Mesangial cell (primary cell): ENCODE measurements at places on chromosomes 12 and 14. TPM values are rescaled to one million over a fixed set of nuclear protein-coding genes. Genes with fewer than 3 reads are reported as not detected.

The VDR gene
- 1.3 and 1.6 TPM in 2 replicates for total RNA-seq

The A2M gene
- 1.6 TPM in 1 of 2 replicates, not detected in the other for total RNA-seq

The COA8 gene
- total RNA-seq = 20.2 and 46.9 TPM in 2 replicates

The APEX1 gene
- 186 and 208 TPM in 2 replicates for total RNA-seq

The KCNC2 gene
- 0.51 TPM in 1 of 2 replicates, not detected in the other for total RNA-seq

The KIF26A gene
- 1.1 and 1.5 TPM in 2 replicates for total RNA-seq

The CLEC2A gene
- total RNA-seq = not detected in 2 replicates

The ADAM21 gene
- total RNA-seq = under 0.01 TPM in 1 of 2 replicates, not detected in the other

The CFAP54 gene
- 0.16 and 0.38 TPM in 2 replicates for total RNA-seq

The SLC4A8 gene
- total RNA-seq = 1.1 and 1.3 TPM in 2 replicates

The GPRC5A gene
- total RNA-seq = 36.7 and 53.4 TPM in 2 replicates

The AQP6 gene
- under 0.01 TPM in 1 of 2 replicates, not detected in the other for total RNA-seq

The P2RX2 gene
- not detected in 2 replicates for total RNA-seq

The RAD9B gene
- 0.16 and 0.25 TPM in 2 replicates for total RNA-seq

The TEAD4 gene
- total RNA-seq = 62.4 and 77.7 TPM in 2 replicates

The B4GALNT3 gene
- total RNA-seq = 0.98 and 1.8 TPM in 2 replicates

The STAC3 gene
- 0.63 TPM in 1 of 2 replicates, not detected in the other for total RNA-seq

The LMNTD1 gene
- not detected in 2 replicates for total RNA-seq

The DEPDC4 gene
- 0.49 TPM in 1 of 2 replicates, not detected in the other for total RNA-seq

The TC2N gene
- total RNA-seq = 0.16 and 2.7 TPM in 2 replicates

The DPY19L2 gene
- total RNA-seq = 3.3 and 4.7 TPM in 2 replicates

The HCFC2 gene
- 4.6 and 6.8 TPM in 2 replicates for total RNA-seq

The SLC10A1 gene
- not detected in 2 replicates for total RNA-seq

The SIX6 gene
- total RNA-seq = not detected in 2 replicates

The SYT1 gene
- 7.5 and 12.0 TPM in 2 replicates for total RNA-seq

The STYK1 gene
- total RNA-seq = 0.25 and 1.3 TPM in 2 replicates

The VWF gene
- total RNA-seq = under 0.01 and 0.25 TPM in 2 replicates

The PRIMA1 gene
- total RNA-seq = not detected in 2 replicates

The YEATS4 gene
- total RNA-seq = 17.6 and 35.7 TPM in 2 replicates

The ACSS3 gene
- 2.4 and 9.6 TPM in 2 replicates for total RNA-seq

The MMP19 gene
- total RNA-seq = 0.98 and 3.7 TPM in 2 replicates

The KRT73 gene
- total RNA-seq = not detected in 2 replicates

The PLEK2 gene
- total RNA-seq = 12.2 and 48.1 TPM in 2 replicates
